Stomach (tissue), 19 donors: ENCODE measurements at places on chromosomes 6 and 20. TPM values are rescaled to one million over a fixed set of nuclear protein-coding genes. Genes with fewer than 3 reads are reported as not detected.

DNAJC5 gene
- total RNA-seq, result 60.1 TPM

SLC17A1 gene
- total RNA-seq, result not detected

GRCh38 chr6:132052096-132052495 is 100.9 kb upstream of the CCN2 start:
- H3K27me3 ChIP-seq, result no peaks in the 10 kb centered on the region
- DNase-seq, result no peak
- no peak overlapping the region for H3K27ac ChIP-seq
- no peaks in the 10 kb centered on the region for H3K36me3 ChIP-seq

NR2E1 gene
- total RNA-seq, result not detected

GRCh38 chr6:99458319-99458718 is 33.2 kb upstream of the PNISR start:
- H3K27me3 ChIP-seq, result no peaks in the 10 kb centered on the region
- H3K4me1 ChIP-seq, result no peaks in the 10 kb centered on the region
- no peak overlapping the region for H3K4me3 ChIP-seq
- H3K27ac ChIP-seq, result no peak overlapping the region
- peaks cover 25% of the 10 kb centered on the region for H3K36me3 ChIP-seq

POU3F2 gene
- under 0.01 TPM for total RNA-seq

FYN gene
- total RNA-seq, result 8.4 TPM

- H3K4me3 ChIP-seq, result no peak overlapping the region
- no peak overlapping the region for H3K27ac ChIP-seq
- H3K4me1 ChIP-seq, result peaks cover 12% of the 10 kb centered on the region
Observed at GRCh38 chr20:57680131-57680716, 29.6 kb downstream of the PMEPA1 start.

EPHA7 gene
- total RNA-seq, result 14.1 TPM

- no peak for DNase-seq
- H3K4me1 ChIP-seq, result no peaks in the 10 kb centered on the region
- H3K36me3 ChIP-seq, result no peaks in the 10 kb centered on the region
- no peak overlapping the region for H3K27ac ChIP-seq
Observed at GRCh38 chr6:112044196-112044595, 9.7 kb upstream of the CCN6 start.

ID4 gene
- total RNA-seq, result 5.3 TPM

DNA sequence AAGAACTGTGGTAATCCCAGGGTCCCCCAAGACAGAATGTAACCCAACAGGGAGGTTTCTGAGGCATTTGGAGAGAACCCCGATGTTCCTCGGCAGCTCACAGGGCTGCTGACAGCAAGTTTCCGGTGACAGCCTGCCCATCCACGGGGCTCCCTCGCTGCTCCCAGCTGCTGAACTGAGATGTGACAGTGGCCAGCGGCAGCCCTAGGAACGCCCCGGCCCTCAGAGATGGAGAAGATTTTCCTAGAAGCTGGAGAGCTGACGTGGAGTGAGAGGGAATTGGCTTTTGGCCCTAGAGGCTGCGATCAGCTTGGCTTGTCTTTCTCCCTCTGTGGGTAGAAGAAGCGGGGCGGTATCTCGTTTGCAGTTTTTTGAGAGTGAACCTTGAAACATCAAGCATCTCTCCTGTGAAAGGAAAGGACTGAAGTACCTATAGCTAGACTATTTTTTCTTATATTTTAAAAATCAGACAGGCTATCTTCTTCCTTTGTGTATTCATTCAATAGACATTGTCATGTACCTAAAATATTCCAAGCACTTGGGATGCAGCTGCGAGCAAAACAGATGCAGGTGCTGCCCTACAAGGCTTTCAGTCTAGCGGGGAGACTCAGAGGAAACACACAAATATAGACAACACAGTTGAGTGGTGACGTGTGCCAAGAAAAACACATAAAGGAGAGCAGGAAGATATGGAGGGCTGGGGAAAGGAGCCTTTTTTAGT is 28.4 kb upstream of the NFATC2 start:
- H3K4me1 ChIP-seq, result no peaks in the 10 kb centered on the region
- H3K36me3 ChIP-seq, result no peaks in the 10 kb centered on the region
- no peak overlapping the region for H3K4me3 ChIP-seq
- no peak overlapping the region for H3K27ac ChIP-seq
- DNase-seq, result no peak
- peaks cover 13% of the 10 kb centered on the region for H3K27me3 ChIP-seq

- no peaks in the 10 kb centered on the region for H3K27me3 ChIP-seq
- H3K27ac ChIP-seq, result no peak overlapping the region
- peaks cover 9% of the 10 kb centered on the region for H3K4me1 ChIP-seq
Observed at GRCh38 chr6:26175033-26175427, 87.8 kb downstream of the HFE start.

DNA sequence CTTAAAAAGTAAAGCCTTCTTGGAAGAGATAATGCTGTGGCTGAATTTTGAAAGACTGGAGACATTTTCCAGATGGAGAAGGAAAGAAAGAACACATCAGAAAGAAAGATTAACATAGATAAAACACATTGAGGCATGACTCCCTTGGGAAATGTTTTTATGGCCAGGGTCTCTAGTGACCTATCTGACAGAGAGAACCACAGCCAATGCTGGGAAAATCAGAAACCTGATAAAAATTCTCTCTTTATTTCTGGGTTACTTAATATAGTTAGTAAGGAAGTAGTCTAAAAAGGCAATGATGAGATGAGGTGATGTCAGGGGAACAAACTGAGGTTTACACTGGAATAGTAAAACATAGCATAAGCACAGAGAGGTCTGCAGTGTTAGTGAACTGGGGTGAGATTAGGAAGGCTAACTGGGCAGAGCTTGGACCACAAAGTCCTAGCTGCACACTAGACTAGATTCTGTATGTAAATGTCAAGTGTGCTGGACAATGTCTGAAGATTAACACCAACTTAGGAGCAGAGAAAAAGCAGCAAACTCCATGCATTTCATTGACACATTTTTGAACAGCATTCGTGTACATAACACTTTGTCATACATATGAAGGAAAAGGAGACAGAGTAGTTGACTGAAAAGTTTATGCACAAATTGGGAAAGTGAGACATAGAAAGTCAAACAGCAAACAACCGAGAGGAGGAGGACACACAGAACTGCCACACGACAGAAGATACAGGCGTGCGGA is 31.0 kb downstream of the ELOVL2 start:
- no peak overlapping the region for H3K27ac ChIP-seq
- no peak for DNase-seq
- no peaks in the 10 kb centered on the region for H3K27me3 ChIP-seq
- H3K4me1 ChIP-seq, result no peaks in the 10 kb centered on the region
- no peak overlapping the region for H3K4me3 ChIP-seq

DNA sequence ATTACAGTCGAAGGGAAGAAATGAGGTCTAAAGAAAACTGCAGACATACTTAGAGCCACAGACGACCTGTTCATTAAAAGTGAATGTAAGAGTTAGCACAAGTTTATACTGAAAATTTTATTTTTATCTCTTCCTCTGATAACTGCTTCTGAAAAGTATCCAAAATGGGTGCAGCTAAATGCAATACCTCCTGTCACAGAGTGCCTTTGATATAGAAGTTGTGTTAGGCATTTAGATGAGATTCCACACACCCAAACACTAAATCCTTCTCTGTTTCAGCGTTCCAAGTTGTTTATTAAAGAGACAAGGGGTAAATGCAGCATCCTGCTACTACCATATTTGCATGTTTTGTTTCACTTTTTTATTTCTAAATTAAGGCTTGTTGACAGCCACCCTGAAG is 214.7 kb upstream of the TSHZ2 start:
- DNase-seq, result no peak
- H3K27ac ChIP-seq, result no peak overlapping the region

DNA sequence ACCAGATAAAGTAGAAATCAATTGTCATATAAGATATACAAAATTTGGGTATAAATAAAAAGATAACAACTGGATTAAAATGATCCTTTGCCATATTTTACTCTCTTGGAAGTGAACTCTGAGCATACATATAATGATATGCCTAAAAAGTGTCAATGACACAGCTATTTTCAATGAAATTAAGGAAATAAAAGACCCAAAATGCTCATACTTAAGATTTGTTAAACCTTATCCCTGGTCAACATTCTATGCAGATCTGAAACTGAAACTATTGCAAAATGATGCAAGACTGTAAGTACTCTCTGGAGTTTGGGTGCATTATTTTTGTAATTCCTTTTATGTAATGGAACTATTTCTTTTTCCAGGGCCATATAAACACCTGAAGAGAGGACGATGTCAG is 119.0 kb upstream of the SGK1 start:
- H3K4me1 ChIP-seq, result no peaks in the 10 kb centered on the region
- H3K27ac ChIP-seq, result peak overlapping the region; percentile 49
- no peaks in the 10 kb centered on the region for H3K36me3 ChIP-seq
- H3K4me3 ChIP-seq, result no peak overlapping the region
- DNase-seq, result no peak
- H3K27me3 ChIP-seq, result no peaks in the 10 kb centered on the region

- H3K27ac ChIP-seq, result no peak overlapping the region
- H3K4me3 ChIP-seq, result no peak overlapping the region
- DNase-seq, result no peak
- peaks cover 18% of the 10 kb centered on the region for H3K4me1 ChIP-seq
- no peaks in the 10 kb centered on the region for H3K27me3 ChIP-seq
- H3K36me3 ChIP-seq, result no peaks in the 10 kb centered on the region
Observed at GRCh38 chr6:44039839-44040350, 87.4 kb downstream of the MRPL14 start.

DNA sequence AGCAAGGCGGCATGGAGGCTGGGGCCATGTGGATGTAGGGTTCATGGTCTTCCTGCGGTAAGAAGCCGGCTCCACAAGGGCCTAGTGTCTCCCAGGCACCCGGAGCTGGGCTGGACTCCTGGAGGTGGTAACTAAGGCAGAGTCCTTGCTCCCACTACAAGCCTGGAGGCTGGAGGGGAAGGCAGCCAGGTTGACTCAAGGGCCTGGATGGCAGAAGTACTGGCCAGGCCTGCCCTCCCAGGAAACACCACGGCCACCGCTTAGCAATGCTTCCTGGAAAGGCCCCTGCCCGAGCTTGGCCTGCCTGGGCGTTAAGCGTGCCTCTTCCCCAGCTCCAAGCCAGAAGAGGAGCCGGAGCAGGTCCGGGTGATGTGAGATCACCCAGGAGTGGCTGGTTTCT is 182.0 kb downstream of the ZDHHC14 start:
- no peaks in the 10 kb centered on the region for H3K27me3 ChIP-seq
- no peak overlapping the region for H3K27ac ChIP-seq
- H3K4me3 ChIP-seq, result no peak overlapping the region
- no peak for DNase-seq

GRCh38 chr6:7129784-7130569 is 22.2 kb downstream of the RREB1 start:
- no peaks in the 10 kb centered on the region for H3K27me3 ChIP-seq
- H3K4me3 ChIP-seq, result no peak overlapping the region
- peak overlapping the region; percentile 77 for H3K27ac ChIP-seq
- peak; percentile 34 for DNase-seq

SYCP2L gene
- not detected for total RNA-seq

- no peak overlapping the region for H3K27ac ChIP-seq
- H3K36me3 ChIP-seq, result no peaks in the 10 kb centered on the region
- H3K4me3 ChIP-seq, result no peak overlapping the region
- H3K27me3 ChIP-seq, result no peaks in the 10 kb centered on the region
- H3K4me1 ChIP-seq, result no peaks in the 10 kb centered on the region
Observed at GRCh38 chr20:19376451-19377229, 164.2 kb downstream of the SLC24A3 start.

DNA sequence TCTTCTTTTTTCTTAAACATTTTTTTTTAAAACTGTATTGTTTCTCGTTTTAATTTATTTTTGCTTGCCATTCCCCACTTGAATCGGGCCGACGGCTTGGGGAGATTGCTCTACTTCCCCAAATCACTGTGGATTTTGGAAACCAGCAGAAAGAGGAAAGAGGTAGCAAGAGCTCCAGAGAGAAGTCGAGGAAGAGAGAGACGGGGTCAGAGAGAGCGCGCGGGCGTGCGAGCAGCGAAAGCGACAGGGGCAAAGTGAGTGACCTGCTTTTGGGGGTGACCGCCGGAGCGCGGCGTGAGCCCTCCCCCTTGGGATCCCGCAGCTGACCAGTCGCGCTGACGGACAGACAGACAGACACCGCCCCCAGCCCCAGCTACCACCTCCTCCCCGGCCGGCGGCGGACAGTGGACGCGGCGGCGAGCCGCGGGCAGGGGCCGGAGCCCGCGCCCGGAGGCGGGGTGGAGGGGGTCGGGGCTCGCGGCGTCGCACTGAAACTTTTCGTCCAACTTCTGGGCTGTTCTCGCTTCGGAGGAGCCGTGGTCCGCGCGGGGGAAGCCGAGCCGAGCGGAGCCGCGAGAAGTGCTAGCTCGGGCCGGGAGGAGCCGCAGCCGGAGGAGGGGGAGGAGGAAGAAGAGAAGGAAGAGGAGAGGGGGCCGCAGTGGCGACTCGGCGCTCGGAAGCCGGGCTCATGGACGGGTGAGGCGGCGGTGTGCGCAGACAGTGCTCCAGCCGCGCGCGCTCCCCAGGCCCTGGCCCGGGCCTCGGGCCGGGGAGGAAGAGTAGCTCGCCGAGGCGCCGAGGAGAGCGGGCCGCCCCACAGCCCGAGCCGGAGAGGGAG is 580 bp downstream of the VEGFA start:
- DNase-seq, result peak; percentile 84
- H3K27ac ChIP-seq, result peak overlapping the region; percentile 98
- peaks cover 44% of the 10 kb centered on the region for H3K4me1 ChIP-seq

RBM24 gene
- total RNA-seq, result not detected

GRCh38 chr6:85385636-85386315 is 64.1 kb upstream of the NT5E start:
- H3K4me1 ChIP-seq, result no peaks in the 10 kb centered on the region
- H3K4me3 ChIP-seq, result no peak overlapping the region
- no peak for DNase-seq

SAMD10 gene
- total RNA-seq, result 9.4 TPM

GRCh38 chr20:55103188-55103587 is 627.8 kb downstream of the DOK5 start:
- peak; percentile 61 for DNase-seq
- H3K27me3 ChIP-seq, result no peaks in the 10 kb centered on the region
- no peak overlapping the region for H3K27ac ChIP-seq

DNA sequence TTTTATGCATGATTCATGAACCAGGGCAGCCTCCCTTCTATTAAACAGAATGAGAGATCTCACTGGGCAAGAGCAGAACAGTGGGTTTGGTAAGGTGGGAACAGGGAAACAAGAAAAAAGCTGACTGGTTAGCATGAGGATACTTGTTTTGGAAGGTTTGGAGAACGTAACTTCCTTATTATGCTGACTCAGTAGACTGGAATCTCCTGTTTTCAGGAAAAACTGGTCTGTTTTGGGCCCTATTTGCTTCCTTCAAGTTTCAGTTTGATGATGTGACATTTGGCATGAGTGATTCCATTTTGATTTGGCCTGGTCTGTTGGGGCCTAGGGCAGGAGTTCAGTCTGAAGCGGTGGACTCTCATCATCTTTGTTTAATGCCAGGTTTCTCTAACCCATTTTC is 172.0 kb downstream of the MYLK4 start:
- no peak overlapping the region for H3K4me3 ChIP-seq
- H3K27me3 ChIP-seq, result no peaks in the 10 kb centered on the region
- no peaks in the 10 kb centered on the region for H3K4me1 ChIP-seq

HLA-DPA1 gene
- 39.7 TPM for total RNA-seq

GRCh38 chr6:167758309-167759023 is 68.2 kb upstream of the AFDN start:
- no peak overlapping the region for H3K4me3 ChIP-seq
- peaks cover 25% of the 10 kb centered on the region for H3K4me1 ChIP-seq
- H3K27me3 ChIP-seq, result no peaks in the 10 kb centered on the region
- no peak for DNase-seq
- H3K36me3 ChIP-seq, result no peaks in the 10 kb centered on the region
